ENCODE measurements at places on chromosomes 2 and 18. TPM values are rescaled to one million over a fixed set of nuclear protein-coding genes. Genes with fewer than 3 reads are reported as not detected.

FBLN7 gene
- total RNA-seq, result 2.5 TPM

CCDC138 gene
- 4.6 TPM for total RNA-seq

DNA sequence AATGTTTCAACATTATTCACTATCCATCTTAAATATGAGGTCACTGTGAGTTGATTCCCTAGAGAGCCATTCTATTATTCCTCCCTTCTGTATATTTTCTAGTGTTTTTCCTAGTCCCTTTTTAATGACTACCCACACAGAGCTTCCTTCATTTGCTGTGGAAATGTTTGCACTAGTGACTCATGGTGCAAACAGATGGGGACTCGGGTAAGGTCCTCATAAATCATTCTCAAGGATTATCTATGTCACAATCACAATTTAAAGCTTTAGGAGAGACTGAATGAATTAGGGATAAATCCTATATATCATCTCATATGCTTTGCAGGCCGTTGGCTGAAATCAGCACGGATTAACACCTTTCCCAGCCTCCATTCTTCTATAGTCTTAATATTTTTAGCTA lies 159.6 kb downstream of the DCC start:
- no peak for DNase-seq

- DNase-seq, result no peak
These were observed 62.7 kb upstream of the ARL4C start for GRCh38 chr2:234559609-234560008.

DNA sequence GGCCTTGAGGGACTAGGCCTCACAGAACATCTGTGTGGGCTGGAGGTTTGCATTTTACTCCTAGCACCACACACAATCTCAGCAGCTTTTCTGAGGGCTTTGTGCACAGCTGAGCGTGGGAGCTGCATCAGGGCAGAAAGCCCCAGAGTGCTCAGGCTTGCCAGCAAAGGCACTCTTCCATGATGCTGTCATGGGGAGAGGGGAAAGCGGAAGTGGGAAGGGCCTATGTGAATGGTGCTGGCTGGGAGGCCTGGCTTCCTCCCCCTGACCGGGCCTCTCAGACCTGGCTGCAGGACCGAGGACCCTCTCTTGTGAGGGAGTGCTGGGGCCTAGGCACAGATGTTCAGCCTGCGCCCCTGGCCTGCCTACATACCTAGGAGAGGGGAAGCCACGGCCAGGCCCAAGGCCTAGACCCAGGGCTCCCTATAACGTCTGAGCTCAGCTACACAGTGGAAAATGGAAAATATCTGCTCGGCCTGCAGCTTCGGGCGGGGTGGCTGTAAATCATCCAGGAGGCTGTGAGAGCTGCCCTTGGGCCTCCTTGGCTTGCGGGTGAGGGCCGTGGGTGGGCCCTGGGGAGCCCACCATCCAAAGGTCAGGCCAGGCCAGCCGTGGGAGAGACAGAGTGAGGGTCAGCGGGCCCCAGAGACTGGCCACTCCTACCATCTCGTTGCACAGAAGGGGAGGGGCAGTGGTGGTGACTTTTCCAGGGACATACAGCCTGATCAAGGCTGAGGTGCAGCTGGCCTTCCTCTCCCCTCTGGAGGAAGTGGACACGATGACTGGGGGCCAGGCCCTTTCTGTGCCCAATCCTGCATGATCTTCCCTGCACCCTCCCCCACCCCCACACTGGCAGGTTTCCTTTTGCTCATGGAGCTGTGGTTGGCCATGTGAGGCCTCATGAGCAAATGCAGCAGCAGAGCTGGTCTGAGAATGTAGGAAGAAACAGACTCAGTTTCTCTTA lies 22.8 kb downstream of the GLI2 start:
- no peak for DNase-seq

DNA sequence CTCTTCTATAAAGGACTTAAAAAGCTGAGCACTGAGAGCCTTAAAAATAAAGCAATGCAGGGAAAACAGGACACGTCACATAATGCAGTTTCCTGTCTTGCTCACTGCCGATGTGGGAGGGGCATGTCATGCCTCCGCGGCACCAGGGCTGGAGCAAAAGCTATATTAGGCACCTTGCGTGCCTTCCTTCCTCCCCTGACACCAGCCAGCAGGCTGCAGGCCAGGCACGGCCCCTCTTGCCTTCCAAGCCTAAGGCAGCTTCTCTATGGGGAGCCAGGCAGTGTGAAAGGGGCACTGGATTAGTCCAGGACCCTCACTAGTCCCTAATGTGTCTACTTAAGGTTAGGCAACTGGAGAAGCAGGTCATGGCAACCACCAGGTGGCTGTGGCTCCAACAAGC lies 26.3 kb downstream of the MRPL35 start:
- DNase-seq, result peak; percentile 26

DNA sequence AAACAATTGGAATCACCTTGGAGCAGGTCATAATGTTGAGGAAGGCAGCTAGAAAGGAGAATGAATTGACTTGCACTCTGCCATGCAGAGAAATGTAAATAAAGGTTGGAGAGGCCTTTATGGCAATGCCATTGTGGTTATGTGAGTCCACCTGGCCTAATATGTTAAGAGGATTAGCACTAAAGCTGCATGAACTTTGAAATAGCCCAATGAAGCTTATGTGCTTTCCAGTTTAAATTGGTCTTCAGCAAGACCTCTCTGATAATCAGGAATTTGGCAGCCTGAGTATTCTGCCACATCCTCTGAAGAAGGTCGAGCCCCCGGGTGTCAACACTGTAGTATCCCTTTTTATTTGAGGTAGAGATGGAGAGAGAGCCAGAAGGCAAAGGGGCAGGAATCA lies 464.9 kb downstream of the CDH2 start:
- DNase-seq, result no peak

GRCh38 chr2:183024339-183025095 lies 13.7 kb downstream of the NCKAP1 start:
- DNase-seq, result no peak

DNA sequence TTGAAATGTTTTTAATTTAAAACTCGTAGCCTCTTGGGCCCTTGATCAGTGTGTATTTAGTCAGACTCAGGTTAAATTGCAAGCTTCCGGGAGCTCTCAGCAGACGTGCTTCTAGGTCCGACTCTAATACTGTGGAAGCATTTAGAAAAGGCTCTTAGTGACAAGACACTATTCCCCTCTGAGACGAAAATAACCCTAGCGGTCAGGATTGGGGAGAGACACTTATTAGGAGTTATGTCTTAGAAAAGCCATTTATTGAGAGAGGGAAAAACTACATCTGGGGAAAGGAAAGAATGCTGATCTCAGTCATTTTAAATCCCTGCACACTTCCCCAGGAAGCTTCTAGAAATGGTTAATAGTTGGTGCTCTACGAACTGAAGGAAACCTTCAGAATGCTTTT lies 110.5 kb upstream of the NCK2 start:
- no peak for DNase-seq

DNA sequence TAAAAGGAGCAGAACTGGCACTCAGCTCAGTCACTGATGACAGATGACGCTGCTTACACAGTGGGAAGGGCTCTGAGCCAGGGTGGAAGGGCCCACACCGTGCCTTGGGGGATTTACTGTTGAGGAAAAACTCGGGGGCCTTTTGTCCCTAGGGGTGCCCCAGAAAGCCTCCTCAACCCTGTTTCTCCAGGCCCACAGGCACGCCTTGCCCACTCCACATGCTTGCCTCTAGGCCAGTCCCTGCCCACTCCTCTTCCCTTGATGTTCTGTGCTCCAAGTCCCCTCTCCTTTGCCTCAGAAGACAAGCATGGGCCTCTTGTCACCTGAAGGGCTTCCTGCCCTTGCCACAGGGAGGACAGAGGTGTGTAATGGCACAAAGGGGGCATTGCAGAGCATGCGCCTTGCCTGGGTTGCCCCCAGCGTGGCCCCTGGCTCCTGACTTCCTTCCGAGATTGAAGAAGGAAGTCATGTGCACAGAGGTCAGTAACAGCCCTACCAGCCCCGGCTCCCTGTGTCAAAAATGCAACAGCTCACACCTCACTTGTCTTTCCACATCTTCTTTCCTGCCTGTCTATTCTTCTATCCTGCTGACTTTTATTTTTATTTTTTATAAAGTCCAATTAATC lies 65.1 kb downstream of the LIPG start:
- no peak for DNase-seq

GRCh38 chr2:202769201-202769600 lies 102.4 kb downstream of the ICA1L start:
- DNase-seq, result no peak

DNA sequence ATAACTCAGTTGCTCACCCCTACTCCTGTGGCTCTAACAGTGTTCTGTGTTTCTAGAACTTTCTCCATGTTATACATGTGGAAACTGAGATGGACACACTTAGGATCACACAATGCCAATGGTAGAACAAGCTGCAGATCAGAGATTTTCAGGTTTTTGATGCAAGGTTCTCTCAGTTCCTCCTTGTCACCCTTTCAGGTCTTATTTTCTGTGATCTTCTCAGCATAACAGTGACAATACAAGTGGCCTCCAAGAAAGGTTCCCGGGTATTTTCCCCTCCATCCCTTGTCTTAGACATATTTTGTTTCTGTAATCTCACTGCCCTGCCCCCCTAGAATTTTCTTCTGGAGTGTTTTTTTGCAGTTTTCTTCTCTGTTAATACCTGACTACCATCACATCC lies 6.2 kb upstream of the MGAT5 start:
- DNase-seq, result no peak

GRCh38 chr2:217325251-217325650 lies 465.4 kb upstream of the TNP1 start:
- no peak for DNase-seq

GRCh38 chr18:79942211-79942610 lies 9.2 kb downstream of the SLC66A2 start:
- DNase-seq, result peak; percentile 7

DNA sequence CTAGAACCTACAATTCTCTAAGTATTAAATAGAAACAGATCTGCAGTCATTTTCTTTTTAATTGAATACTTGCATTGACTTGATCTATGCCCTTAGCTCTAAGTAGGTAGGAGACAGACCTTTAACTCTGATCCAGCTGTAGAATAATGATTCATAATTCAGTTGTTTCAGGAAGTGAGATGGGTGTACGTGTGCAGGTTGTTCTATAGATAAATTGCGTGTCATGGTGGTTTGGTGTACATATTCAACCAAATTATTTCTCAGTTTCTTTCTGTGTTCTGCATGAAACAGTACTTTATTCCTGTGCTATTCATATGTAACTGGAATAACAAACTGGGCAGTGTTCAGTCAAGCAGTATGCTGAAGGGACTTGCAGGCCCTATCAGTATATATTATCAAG lies 34.3 kb upstream of the CD226 start:
- DNase-seq, result no peak

DNA sequence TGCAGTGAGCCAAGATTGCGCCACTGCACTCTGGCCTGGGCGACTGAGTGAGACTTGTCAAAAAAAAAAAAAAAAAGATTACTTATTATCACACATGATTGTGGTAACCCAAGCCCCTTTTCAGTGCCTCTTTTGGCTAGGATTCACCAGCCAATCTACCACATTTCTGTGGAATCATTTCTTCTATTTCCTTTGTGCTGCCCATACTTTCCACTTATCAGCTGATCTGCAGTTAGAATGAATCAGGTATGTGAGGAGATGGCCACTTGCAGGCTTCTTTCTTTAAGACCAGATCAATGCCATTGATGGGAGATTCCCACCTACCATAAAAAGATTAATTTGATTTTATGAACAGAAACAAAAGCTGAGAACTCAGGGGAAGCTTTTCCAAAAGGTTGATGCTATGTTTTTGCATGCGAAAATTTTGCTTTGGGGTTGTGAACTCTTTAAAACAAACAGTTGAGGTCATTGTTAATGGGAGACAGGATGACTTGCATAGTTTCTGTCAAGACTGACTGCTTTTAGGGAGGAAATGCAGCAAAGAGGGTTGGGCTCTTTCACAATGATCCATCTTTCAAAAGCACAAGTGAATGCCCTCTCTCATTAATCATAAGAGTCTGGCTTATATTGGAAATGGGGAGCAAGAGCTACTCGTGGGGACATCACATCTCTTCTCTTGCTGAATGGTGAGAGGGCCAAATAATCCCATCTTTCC lies 66.9 kb upstream of the CYP26B1 start:
- no peak for DNase-seq

GRCh38 chr2:141941210-141941714 lies 189.6 kb downstream of the LRP1B start:
- no peak for DNase-seq

DNA sequence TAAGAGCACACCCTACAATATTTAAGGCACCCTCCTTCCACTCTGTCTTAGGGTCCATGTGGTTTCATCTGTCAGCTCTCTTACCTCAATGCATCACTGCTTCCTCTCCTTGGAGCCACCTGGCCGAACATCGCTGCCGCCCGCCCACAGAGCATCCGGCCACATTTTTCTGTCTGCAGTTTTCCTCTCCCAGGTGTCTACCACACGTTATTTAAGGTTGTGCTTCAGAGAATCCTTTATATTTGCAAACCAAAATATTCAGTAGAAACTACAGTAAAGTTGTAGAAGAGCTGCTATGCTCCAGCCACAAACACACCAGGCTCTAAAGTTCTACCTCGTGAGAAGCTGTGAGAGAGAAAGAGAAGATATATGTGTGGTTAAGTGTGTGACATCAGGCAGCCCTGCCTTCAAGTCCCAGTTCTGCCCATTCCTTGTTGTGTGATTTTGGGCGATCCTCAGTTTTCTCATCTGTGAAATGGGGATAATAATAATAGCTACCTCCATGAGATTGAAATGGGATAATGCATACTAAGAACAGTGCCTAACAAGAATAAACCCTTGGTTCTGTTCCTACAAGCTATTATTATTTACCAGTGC lies 4.9 kb upstream of the STK17B start:
- peak; percentile 72 for DNase-seq

DNA sequence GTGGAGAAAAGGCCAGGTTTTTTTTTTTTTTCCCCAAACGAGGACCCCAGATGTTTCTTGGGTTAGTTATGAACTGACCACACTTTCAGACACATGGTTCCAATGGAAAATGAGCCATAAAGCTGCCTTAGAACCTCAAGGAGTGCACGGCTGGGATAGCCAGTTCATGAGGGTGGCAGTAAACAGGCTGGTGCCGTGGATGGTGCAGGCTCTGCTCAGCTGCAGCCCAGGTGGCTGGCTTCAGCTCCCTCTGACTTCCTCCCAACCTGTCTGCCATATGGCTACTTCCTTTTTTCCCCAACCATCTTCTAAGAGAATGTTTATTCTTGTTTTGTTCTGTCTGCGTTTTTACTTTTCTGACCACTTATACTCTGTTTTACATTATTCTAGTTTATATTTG lies 109.8 kb upstream of the LMAN1 start:
- DNase-seq, result no peak

DNA sequence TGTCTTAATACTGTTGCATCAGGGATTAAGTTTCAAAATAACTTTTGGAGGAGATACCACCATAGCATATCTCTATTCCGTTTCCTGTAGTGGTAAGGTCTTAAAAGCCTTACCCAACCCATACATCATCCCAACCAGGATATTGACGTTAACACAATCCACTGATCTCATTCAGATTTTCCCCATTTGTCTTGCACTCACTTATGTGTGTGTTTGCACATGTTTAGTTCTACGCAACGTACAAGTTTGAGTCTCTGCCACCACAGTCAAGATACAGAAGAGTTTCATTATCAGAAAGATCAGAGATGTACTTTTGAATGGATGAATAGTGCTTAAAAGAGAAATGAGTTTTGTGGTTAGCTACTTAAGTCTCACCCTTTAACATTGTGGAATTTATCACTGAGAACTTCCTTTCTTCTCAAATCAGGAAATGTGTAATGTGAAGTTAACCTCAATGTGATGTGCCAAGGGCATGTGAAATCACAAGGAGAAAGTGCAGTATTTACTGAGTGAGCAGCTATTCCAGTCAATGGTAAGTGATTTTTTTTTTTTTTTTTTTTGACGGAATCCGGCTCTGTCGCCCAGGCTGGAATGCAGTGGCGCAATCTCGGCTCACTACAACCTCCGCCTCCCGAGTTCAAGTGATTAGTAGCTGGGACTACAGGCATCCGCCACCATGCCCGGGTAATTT lies 69.2 kb upstream of the EPHA4 start:
- no peak for DNase-seq

All from CD8-positive, alpha-beta T cell (primary cell).